ENCODE measurements at places on chromosomes 13 and 19.
A peak's percentile ranks its signal among the peaks of the same experiment; 100 is the strongest.

DNA sequence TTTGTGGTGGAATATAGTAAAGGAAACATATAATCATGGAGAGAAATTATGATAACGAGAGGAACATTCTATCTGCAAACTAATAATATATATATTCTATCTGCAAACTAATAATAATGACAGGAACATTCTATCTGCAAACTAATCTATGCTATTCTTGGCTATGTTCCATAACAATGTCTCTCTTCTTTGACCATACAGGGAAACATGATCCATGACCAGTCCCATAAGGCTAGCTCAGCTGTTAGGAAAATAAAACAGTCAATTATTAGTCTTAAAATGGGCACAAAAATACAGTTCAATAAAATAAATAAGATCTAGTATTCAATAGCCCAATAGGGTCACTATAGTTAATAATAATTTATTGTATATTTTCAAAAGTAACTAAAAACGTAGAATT, 707.8 kb upstream of the PCDH20 start:
- no peak for DNase-seq

- peak; percentile 58 for DNase-seq
Observed at GRCh38 chr19:17555929-17556813, 722 bp downstream of the COLGALT1 start.

- DNase-seq = no peak
Observed at GRCh38 chr13:28373810-28374209, 121.1 kb downstream of the FLT1 start.

DNA sequence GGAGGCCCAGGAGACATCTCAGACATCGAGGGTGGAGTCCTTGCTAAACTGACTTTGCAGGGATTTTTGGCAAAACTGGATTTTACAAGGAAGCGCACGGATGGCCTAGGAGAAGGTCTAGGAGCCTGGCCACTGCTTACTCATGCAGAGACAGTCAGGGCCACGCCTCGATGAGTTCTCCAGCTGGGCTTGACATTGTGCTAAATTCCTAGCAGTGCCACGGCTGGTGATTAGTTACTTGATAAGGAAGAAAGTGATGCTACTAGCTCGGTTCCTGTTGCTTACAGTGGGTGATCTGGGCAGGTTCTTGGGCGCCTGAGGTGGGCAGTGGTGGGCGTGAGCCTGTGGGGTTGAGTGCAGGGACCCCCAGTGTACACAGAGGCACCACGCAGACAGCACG, 143.4 kb downstream of the SOX1 start:
- DNase-seq = no peak

DNA sequence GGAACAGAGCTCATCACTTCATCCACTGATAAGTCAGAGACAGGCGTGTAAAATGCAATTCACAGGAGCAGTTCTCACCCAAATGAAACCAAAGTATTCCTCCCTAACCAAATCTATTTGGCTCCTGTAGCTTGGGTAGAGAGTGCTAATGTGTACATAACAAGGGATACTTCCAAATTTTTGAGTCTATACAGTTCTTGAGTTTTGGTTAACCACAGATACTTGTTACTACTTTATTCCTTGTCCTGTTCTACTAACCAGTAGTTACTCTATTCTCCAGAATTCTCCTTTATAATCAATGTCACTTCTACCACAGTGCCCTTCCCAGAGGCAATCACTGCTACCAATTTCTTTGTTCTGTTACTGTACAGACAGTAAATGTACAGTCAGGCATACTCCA, 57.3 kb downstream of the ELF1 start:
- no peak for DNase-seq

DNA sequence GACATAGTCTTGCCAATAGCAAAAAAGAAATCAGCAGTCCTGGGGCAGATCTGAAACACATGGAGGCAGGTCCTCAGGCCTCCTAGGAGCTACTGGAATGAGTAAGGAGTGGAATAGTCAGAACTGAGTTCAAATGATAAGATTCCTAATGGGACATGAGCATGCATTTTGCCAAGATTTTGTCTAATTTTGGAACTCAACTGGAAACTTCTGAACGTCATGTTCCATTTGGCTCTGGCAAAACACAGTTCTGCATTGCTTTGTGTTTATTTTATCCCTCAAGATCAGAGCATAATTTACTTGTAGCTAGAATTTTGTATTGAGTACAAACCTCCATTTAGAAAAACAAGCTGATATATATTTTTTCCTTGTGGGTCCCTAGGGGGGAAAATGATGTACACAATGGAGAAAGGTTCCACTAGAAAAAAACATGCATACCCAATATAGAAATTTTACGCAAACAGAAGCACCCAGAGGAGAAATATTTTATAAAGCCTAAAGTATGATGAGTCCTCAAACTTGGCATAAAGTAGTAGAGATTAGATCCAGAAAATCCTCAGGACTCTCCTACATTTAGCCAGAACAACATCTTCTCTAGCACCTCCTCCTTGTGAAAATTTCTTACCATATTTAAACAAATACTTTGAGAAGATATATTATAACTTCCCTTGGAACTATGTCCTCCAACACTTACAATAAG, 149.0 kb upstream of the SERP2 start:
- no peak for DNase-seq

GRCh38 chr19:5957170-5957569, 20.8 kb downstream of the RANBP3 start:
- no peak for DNase-seq

DNA sequence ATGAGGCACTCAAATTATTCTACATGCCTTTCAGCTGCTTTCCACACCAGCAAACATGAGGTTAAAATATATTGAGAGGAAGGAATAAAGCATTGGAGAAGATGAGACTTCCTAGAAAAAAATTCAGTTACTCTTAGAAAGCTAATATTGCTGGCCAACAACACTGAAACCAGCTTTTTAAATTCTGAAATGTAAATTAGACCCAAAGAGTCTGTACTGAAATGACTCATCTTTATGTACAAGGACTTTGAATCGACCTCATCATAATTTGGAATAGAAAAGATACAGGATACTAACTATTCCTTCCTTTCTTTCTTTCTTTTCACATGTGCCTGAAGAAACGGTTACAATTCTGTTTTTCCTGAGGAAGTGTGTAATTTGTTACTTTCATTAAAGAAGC, 6.5 kb upstream of the HSPH1 start:
- DNase-seq = no peak

GRCh38 chr19:12885749-12886650, 1.0 kb downstream of the KLF1 start:
- peak; percentile 13 for DNase-seq

DNA sequence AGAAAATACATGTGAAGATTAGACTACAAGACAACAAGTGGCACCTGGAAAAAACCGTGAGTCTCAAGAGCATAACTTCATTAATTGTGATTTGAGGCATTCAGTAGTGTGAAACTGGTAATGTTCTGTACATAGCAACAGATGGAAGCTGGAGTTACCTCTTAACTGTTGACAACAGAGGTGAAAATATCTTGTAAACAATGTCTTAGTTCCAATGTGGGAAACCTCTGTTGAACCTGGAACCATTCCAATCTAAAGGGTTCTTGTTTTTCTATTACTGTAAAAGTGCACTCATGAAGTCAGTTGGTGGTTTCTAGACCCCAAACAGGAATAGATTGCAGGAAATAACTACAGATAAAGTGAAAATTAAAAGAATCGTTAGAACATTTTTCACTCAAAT, 728.4 kb downstream of the SLITRK1 start:
- no peak for DNase-seq

- no peak for DNase-seq
Observed at GRCh38 chr19:5864725-5865486, 5.4 kb downstream of the FUT5 start.

Measured in SW480 (cell line).